ENCODE measurements at places on chromosomes 16 and 17.

DNA sequence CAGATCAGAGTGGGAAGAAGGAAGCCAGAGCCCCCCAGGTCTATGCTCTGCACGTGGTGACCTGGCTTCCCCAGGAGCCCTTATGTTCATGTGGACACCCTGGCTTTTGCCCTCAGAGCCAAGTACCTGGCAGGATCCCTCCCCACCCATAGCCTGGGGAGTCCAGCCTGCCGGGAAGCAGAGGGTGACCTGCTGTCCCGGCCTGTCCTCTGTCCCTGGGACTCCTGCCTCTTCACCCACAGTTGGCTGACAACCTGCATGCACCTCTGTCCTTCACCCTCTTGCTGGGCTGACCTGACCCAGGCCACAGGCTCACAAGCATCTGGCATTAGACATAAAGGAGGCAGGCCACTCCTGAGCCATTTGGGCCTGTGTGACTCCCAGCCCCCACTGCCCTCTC is 60.2 kb downstream of the SMPD3 start:
- no peak for DNase-seq

- DNase-seq, result no peak
Measured at GRCh38 chr17:38889745-38890409, 20.0 kb downstream of the LASP1 start.

DNA sequence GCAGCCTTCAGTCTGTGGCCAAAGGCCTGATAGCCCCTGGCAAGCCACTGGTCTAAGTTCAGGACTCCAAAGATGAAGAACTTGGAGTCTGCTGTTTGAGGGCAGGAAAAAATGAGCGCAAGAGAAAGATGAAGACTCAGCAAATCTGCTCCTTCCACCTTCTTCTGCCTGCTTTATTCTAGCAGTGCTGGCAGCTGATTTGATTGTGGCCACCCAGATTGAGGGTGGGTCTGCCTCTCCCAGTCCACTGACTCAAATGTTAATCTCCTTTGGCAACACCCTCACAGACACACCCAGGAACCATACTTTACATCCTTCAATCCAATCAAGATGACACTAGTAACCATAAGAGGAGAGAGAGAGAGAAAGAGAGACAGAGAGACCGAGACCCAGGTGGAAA is 127.6 kb downstream of the UTP18 start:
- no peak for DNase-seq

GRCh38 chr16:49419862-49420261 is 46.3 kb downstream of the C16orf78 start:
- no peak for DNase-seq

- DNase-seq, result no peak
Measured at GRCh38 chr17:1469231-1469852, 13.3 kb upstream of the CRK start.

DNA sequence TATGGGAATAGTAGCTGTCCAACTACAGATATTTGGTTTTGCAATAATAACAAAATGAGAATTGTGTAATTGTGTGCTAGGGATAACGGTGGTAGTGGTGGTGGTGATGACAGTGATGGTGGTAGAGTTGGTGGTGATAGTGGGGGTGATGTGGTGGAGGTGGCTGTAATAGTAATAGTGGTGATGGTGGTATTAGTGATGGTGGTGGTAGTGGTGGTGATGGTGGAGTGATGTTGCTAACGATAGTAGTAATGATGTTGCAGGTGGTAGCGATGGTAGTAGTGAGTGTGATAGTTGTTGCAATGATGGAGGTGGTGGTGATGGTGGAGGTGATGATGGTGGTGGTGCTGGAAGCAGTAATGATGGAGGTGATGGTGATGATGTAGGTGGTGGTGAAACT is 94.4 kb downstream of the HS3ST3B1 start:
- DNase-seq, result no peak

DNA sequence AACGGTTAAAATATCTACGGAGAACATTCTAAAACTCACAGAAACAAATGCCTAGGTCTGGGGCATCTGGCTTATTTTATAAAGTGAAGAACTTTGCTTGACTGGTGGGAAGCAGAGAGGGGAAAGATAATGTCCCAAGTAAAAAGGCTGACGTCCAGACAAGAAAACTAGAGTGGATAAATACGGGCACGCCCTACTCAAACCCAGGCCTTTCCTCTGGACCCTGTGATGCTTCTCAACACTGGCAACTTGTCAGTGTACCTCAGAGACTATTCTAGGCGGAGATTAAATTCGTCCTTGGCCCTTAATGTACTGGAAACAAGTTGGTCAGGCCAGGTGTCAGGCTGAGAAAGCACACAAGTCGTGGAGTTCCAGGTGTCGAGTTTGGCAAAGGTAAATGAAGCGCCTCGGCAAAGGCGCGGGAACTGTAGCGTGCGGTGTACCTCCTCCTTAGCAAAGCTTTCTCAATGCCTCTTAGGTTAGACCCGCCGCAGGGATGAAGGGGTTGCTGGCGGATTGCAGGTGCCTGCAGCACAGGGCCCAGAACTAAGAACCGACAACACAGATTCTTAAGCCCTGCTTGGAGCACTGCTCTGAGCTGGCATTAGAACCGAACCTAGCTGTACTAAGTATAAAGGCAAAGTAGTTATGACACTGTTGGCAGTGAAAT is 668 bp upstream of the UNK start:
- DNase-seq, result no peak

DNA sequence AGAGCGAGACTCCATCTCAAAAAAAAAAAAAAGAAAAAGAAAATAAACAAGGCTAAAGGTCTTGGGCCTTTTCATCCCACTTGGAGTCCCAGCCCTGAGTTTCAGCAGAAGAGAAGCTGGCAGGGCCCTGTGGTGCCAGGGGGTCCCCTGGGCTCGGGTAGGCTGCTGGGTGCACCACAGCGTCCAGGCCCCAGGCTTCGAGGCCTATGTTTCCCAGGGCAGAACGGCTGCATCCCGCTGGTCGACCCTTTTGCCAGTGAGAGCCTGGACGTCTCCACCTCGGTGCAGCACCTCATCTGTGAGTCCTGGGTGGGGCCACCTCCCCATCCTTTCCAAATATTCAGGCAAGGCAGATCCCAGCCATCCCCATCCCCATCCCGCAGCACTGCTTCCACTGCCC is 2.2 kb downstream of the TMEM235 start:
- no peak for DNase-seq

GRCh38 chr17:19327031-19327783 is 35.3 kb downstream of the B9D1 start:
- DNase-seq, result no peak

- no peak for DNase-seq
Measured at GRCh38 chr16:85848986-85849385, 49.5 kb downstream of the COX4I1 start.

DNA sequence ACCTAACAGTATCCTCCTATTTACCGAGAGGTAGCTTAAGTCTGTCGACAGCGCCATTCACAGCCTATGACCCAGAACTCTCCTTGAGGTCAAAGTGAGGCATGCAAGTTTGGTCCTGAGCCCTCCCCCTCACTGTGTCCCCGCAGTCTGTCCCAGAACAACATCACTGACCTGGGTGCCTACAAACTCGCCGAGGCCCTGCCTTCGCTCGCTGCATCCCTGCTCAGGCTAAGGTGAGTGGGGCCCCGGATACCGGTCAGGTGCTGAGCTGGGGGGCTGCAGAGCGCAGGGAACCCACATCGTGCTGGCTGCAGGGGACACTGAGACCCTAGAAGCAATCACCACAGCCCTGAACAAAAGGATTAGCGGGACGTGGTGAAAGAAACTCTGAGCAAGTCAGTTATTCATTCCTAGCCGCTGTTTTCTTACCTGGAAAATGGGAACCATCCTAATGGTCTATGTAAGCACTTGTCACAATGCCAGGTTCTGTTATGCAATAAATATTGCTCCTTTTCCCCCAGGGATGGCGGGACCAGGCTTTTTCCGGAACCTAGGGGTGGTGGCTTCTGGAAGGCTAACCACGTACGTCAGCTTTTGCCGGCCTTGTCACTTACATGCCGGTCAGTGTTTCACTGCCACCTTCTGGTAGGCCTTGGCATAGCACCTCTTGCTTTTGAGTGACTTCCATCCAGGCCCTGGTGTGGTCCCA is 23.8 kb downstream of the DEXI start:
- peak; percentile 93 for DNase-seq

- peak; percentile 85 for DNase-seq
Measured at GRCh38 chr17:78890498-78890897, 12.5 kb downstream of the CEP295NL start.

DNA sequence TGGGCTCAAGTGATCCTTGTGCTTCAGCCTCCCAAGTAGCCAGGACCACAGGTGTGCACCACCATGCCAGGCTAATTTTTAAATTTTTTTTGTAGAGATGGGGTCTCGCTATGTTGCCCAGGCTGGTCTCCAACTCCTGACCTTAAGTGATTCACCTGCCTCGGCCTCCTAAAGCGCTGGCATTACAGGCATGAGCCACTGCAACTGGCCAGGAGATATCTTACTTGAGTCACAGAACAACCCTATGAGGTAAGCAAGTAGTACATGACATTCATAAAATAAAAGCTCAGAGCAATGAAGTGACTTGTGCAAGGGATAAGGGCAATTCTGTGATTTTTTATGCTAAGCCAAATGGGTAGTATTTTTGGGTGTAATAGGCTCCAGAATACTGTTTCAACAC is 57.3 kb downstream of the CDC27 start:
- DNase-seq, result no peak

Measured in NAMALWA (cell line).